A549 treated with RU486 at 1 μM for 4 hours (cell line): ENCODE measurements at places on chromosomes 12 and 14. TPM values are rescaled to one million over a fixed set of nuclear protein-coding genes. Genes with fewer than 3 reads are reported as not detected.

SCYL2 gene
- total RNA-seq, result 8.8 to 21.2 TPM (median 20.7 TPM) in 5 replicates

CCDC197 gene
- not detected in 5 replicates for total RNA-seq

ASCL1 gene
- not detected in 5 replicates for total RNA-seq

CYP46A1 gene
- 0.02 to 0.15 TPM (median 0.13 TPM) in 4 of 5 replicates, not detected in the other for total RNA-seq

PROX2 gene
- total RNA-seq, result not detected in 5 replicates

PLCZ1 gene
- total RNA-seq, result not detected in 5 replicates

DHRS2 gene
- 5.7 to 10.2 TPM (median 7.7 TPM) in 5 replicates for total RNA-seq
